CD4-positive, alpha-beta memory T cell (primary cell): ENCODE measurements at places on chromosomes 16 and 17. TPM values are rescaled to one million over a fixed set of nuclear protein-coding genes. Genes with fewer than 3 reads are reported as not detected.

EIF5A gene
- 244 TPM for total RNA-seq

SEZ6 gene
- total RNA-seq, result not detected

TBL3 gene
- 35.0 TPM for total RNA-seq

NOTUM gene
- total RNA-seq, result not detected

GRB7 gene
- total RNA-seq, result not detected

ADCY9 gene
- total RNA-seq, result 7.8 TPM

FBXL16 gene
- total RNA-seq, result 59.5 TPM

ABI3 gene
- total RNA-seq, result 9.5 TPM
